ENCODE measurements at places on chromosomes 3 and 15. TPM values are rescaled to one million over a fixed set of nuclear protein-coding genes. Genes with fewer than 3 reads are reported as not detected.

FGF12 gene
- total RNA-seq = 218 TPM

RHOV gene
- total RNA-seq = not detected

- H3K4me1 ChIP-seq = no peaks in the 10 kb centered on the region
- H3K27ac ChIP-seq = no peak overlapping the region
- no peak overlapping the region for H3K4me3 ChIP-seq
Measured at GRCh38 chr3:187994221-187995042, 159.5 kb upstream of the LPP start.

GRCh38 chr3:31937225-31937624, 43.8 kb downstream of the OSBPL10 start:
- H3K4me1 ChIP-seq = no peaks in the 10 kb centered on the region
- DNase-seq = no peak
- H3K27me3 ChIP-seq = no peaks in the 10 kb centered on the region
- no peak overlapping the region for H3K27ac ChIP-seq

GRCh38 chr15:50702762-50703334, 16.3 kb upstream of the TRPM7 start:
- no peaks in the 10 kb centered on the region for H3K27me3 ChIP-seq
- H3K4me1 ChIP-seq = no peaks in the 10 kb centered on the region
- no peak for DNase-seq
- peaks cover 11% of the 10 kb centered on the region for H3K36me3 ChIP-seq
- no peak overlapping the region for H3K27ac ChIP-seq

DNA sequence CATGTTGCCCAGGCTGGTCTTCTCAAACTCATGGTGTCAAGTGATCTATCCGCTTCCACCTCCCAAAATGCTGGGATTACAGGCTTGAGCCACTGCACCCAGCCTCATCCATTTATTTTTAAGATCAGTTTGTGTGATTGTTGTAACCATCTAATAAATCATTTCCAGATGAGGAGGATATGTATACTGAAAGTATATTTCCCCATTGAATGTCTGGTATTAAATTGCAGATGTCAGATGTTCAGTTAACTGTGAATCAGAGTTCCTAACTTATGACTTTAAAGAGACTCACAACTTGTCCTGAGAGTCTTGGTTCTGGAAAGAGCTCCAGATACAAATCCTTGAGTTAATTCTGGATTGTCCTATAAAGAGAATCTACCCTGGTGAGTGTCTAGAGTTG, 62.4 kb downstream of the TRIM71 start:
- H3K27ac ChIP-seq = no peak overlapping the region
- H3K4me3 ChIP-seq = no peak overlapping the region
- H3K27me3 ChIP-seq = no peaks in the 10 kb centered on the region
- no peak for DNase-seq
